ENCODE measurements at places on chromosomes 5 and 9.
A peak's percentile ranks its signal among the peaks of the same experiment; 100 is the strongest.

DNA sequence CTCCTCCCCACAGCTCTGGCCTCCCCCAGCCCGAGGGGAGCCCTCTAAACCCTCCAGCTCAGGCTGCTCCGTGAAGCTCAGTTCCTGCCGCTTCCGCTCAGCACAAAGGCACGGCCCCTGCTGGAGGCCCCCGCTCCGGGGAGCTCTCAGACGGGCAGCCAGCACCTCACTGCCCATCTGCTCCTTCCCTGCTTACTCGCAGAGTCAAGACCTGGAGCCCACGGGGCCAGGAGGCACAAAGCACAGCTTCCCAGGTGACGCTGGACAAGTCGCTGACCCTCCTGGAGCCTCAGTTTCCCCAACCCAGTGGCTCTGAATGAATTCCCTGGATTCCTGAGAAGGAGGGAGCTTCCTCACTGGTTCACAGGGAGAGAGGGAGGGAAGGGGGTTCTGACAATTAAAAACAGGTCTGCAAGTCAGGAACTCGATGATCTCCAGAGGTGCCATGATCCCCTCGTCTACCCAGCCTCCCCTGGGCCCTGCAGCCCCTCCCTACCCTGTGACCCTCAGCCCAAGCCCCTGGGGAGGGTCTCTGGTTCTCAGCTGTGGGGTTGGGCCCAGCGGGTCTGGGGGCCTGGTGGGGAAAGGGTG lies 36.2 kb downstream of the VAV2 start:
- DNase-seq: peak; percentile 65

GRCh38 chr5:66969963-66970362 lies 226.6 kb downstream of the CD180 start:
- DNase-seq: no peak

DNA sequence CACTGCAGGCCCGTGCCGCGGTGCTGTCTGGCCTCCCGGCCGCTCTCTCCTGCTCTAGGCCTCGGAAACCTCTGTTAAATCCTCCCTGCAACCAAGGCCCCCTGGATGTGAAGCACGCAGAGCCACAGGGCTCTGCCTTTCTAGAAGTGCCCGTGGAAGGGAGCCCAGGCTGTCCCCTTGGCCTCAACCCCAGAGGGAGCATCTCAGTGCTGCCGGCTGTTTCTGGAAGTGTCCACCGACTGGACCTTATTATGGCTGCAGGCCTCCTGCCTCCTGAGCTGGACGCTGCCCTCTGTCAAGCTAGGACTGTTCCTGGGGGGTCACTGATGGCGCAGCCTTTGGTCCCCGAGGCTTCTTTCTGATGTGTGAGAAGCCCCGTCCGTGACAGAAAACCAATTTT lies 40.4 kb upstream of the PHYKPL start:
- DNase-seq: no peak

DNA sequence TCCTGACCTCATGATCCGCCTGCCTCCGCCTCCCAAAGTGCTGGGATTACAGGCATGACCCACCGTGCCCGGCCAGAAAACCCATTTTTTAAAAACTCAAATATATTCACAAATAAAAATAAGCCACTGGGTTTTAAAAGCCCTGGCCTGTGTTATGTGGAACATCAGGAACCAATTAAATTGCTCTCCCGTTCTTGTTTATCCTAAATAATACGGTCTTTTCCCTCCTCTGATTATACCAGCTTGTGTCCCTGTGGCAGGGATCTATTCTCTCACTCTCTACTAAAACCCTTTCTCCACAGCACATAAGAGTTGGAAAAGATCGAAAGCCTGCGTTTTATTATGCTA lies 30.1 kb upstream of the LPAR1 start:
- DNase-seq: no peak

GRCh38 chr5:66881480-66882161 lies 285.4 kb downstream of the MAST4 start:
- DNase-seq: no peak

DNA sequence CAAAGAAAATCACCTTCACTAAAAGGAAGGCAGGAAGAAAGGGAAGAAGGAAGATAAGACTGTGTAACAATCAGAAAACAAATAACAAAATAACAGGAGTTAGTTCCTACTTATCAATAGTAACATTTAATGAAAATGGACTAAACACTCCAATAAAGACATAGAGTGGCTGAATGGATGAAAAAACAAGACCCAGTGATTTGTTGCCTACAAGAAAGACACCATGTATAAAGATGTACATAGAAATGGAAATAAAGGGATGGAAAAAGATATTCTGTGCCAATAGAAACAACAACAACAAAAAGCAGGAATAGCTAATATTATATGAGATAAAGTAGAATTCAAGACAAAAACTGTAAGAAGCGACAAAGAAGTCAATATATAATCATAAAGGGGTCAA lies 116.8 kb downstream of the LURAP1L start:
- DNase-seq: no peak

- no peak for DNase-seq
These were observed 49.7 kb upstream of the FST start for GRCh38 chr5:53430618-53431252.

- no peak for DNase-seq
These were observed 1.8 kb downstream of the PLGRKT start for GRCh38 chr9:5435912-5436311.

GRCh38 chr5:41071975-41072374 lies 833 bp upstream of the MROH2B start:
- no peak for DNase-seq

GRCh38 chr5:179313849-179314521 lies 31.3 kb downstream of the ADAMTS2 start:
- peak; percentile 93 for DNase-seq

DNA sequence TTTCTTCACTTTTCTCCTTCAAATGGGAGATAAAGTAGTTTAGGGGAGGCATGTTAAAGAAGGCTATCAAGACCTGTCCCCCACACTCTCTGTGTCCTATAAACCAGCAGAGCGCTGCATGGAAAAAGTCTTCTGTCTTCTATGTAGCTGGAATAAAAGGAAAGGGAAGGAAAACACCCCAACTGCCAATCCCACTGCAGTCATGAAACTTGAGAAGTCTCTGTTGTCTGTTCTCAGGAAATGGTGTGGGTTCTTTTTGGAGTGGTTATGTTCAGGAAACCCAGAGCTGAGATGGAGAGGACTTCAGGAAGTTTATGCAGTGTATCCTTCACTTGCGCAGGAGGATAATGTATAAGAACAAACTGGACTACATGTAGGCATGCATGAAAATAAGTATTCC lies 274.3 kb downstream of the GAS1 start:
- DNase-seq: no peak

- no peak for DNase-seq
These were observed 27.0 kb upstream of the IFNB1 start for GRCh38 chr9:21104787-21105186.

GRCh38 chr9:16817002-16817401 lies 53.5 kb downstream of the BNC2 start:
- no peak for DNase-seq

- DNase-seq: peak; percentile 56
These were observed 114.8 kb downstream of the TLE4 start for GRCh38 chr9:79686381-79687130.

DNA sequence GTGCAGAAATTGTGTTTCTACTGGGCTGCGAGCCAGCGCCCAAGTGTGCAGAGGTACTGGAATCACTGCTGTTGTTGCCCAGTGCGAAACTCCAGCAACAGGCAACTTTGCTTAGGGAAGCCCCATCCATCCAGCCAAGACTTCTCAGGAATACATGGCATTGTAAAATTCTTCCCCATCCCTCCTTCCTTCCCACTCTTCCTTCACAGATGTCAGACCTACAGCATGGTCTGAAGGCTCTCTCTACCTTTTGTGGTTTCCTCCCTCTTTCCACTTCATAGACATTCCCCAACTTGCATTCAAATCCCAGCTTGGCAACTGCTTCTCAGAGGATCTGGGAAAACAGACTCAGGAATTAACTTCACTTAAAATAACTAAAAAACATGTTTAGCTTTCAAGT lies 30.4 kb downstream of the ARL15 start:
- no peak for DNase-seq

- DNase-seq: no peak
These were observed 297.0 kb downstream of the SLIT3 start for GRCh38 chr5:169003721-169004541.

DNA sequence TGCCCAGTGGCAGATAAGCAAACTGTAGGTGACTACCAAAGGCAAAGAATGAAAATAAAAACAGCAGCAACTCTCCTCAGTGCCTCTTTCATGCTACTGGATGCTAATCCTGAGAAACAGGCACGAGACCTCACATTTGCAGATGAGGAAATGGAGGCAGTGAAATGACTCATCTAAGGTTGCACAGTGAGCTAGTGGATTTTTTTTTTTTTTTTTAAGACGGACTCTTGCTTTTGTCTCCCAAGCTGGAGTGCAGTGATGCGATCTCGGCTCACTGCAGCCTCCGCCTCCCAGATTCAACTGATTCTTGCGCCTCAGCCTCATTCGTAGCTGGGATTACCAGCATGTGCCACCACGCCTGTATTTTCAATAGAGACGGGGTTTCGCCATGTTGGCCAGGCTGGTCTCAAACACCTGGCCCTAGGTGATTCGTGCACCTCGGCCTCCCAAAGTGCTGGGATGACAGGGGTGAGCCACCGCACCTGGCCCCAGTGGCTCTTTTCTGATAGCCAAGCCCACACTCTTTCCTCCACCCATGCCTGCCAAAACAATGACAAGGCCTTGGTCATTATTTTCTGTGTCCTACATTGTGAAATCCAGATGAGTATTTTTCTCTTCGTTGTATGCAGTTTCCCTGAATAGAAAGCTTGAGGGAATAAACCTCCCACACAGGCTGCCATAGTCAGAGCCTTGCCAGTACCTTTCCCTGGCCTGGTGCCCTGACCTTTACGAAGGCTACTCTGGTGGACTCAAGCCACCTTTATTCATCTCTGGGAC lies 19.2 kb downstream of the DOCK2 start:
- no peak for DNase-seq

GRCh38 chr5:158958021-158958994 lies 141.4 kb downstream of the EBF1 start:
- DNase-seq: no peak

DNA sequence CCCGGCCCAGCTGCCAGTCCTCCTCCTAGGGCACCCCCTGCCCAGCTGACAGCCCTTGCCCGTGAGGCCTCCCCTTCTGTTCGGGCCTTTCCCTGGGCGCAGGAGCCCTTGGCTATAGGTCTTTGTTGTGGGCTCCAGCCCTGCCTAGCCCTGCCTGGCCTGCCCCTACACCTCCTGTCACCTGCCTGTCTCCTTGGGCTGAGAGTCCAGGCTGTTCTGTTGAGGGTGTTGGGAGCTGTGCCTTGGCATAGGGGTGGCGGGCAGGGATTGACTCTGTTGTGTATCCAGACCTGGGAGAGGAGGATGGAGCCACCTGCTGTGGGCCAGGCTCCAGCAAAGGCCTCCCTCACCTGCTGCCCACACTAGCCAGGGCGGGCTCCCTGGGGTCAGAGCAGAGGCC lies 11.6 kb downstream of the FCN2 start:
- DNase-seq: no peak

GRCh38 chr9:36091026-36091953 lies 45.2 kb upstream of the GLIPR2 start:
- no peak for DNase-seq

GRCh38 chr5:42005561-42006153 lies 80.6 kb downstream of the FBXO4 start:
- DNase-seq: no peak

DNA sequence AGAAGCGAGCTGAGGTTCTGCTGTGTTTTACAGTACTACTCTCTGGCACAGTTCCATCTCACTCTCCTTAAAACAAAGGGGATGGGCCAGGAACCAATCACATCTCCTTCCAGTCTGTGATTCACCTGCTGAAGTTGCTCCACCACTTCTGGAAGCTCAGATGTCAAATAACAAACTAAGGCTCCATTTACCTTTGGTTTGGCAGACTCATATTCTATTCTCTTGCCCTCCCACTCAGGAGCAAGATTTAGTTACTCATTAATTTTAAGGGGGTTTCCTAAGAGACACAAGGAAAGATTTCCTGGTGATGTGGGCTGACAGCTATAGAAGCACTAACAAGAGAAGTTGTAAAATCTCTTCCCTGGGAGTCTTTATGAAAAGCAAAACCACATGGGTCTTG lies 37.8 kb upstream of the KIF2A start:
- no peak for DNase-seq

- DNase-seq: no peak
These were observed 63.9 kb downstream of the MEGF9 start for GRCh38 chr9:120650352-120650751.

- peak; percentile 60 for DNase-seq
These were observed 121.5 kb downstream of the EHMT1 start for GRCh38 chr9:137740312-137740711.

DNA sequence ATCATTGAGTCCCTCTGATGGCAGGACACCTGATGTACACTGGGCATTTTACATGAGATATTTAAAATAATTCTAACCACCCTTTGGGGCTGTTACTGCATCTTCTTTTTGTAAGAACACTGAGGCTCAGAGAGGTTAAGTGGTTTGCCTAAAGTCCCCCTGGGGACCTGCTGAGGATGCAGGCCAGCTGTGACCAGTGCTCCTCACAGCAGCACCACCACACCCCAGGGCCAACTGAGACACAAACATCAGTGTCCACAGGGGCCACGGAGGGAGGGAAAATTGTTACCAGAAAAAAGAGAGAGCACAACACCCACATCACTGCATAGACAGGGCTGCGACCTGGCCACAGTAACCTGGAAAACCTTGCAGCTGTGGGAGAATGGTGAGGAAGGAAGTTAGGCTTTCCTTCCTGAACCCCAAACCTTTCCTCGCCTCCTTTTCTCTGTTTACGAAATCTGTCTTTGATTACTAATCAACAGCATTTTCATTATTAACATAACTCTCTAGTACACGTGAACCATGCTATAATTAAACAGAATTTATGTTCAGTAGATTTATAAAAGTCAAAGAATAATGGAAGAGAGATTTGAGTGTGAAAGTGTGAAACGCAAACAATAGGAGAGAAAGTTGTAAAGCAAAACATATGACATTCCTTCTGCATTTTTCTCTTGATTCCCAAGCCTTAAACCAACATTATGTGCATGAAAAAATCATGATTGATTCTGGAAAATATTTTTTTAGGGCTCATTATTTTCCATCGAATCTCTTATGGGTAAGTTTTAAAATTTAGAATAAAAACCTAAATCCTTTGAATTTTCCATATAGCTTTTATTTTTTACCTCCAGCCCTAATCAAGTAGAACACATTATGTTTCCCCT lies 228.1 kb upstream of the DAPK1 start:
- DNase-seq: no peak
